ENCODE measurements at places on chromosomes 16 and 17.

GRCh38 chr16:9447195-9447551, 355.7 kb downstream of the HAPSTR1 start:
- no peak for DNase-seq

- no peak for DNase-seq
Measured at GRCh38 chr16:88363239-88363891, 19.4 kb upstream of the ZNF469 start.

- no peak for DNase-seq
Measured at GRCh38 chr17:42673885-42674754, 2.7 kb downstream of the PLEKHH3 start.

GRCh38 chr16:84548971-84549844, 44.7 kb upstream of the MEAK7 start:
- DNase-seq: no peak

GRCh38 chr17:40312893-40313667, 4.1 kb downstream of the RARA start:
- no peak for DNase-seq

DNA sequence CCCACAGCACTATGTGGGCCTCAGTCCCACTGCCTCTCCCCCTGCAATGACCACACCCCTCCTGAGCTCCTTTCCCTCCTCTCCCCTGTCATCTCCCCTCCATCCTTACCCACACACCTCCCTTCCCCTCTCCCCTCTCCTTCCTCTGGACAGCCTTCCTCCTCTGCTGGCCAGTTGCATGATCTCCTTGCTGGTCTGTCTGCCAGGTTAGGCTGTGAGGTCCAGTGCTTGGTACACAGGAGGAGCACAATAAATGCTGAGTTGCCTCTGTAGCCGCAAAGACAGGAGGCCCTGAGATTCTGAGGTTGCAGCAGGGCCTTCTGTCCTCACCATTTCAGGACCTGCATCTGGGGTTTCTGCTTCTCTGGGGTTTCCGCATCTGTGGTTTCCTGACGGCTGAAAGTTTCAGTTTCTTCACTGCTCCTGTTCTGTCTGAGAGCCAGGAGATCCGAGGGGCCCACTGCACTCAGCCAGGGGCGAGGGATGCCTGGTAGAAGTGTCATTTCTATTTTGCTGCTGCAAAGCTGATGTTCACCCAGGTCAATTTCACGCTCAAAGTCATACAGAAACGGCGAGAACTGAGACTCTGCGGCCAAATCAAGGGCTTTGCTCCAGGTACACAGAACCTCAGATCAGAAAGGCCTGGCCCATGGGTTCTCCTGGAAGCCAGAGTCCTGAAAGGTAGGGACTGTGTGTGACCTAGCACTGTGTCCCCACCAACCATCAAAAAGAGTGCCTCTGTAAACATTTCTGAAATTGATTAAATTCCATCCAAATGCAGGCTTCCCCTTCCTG, 4.6 kb upstream of the SLC12A3 start:
- no peak for DNase-seq

DNA sequence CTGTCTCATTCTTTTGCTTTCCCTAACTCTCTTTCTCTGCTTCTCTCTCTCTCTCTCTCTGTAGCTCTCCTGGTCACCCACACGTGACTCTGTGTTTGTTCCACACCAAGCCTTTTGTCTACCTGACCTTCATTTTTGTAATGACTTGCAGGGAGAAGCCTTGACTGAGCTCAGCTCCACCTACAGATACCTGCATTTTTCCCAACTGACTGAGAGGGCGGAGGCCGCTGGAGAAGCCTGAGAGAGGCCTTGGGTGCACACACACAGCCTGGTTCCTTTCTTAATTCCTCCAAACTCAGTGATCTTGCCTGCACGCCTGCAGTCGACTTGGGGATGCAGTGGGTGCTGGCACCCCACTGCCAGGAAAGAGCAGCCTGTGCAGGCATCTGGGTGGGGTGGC, 68.8 kb downstream of the LYRM1 start:
- DNase-seq: no peak

DNA sequence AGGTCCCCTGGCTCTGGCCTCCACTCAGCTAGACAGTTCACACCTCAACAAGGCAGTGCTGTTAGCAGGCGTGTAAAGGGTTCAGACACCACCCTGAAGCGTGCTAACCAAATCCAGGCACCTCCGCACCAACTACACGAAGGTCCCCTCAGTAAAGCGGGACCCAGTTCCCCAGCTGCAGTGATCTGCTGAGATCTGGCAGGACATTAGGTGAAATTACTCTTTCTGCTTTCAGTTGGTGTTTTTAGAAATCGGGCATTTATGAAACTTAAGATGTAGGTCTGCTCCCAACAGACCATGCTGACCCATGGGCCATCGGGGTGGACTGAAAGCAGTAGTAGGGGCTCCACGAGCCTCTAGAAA, 27.1 kb downstream of the FBXO31 start:
- no peak for DNase-seq

DNA sequence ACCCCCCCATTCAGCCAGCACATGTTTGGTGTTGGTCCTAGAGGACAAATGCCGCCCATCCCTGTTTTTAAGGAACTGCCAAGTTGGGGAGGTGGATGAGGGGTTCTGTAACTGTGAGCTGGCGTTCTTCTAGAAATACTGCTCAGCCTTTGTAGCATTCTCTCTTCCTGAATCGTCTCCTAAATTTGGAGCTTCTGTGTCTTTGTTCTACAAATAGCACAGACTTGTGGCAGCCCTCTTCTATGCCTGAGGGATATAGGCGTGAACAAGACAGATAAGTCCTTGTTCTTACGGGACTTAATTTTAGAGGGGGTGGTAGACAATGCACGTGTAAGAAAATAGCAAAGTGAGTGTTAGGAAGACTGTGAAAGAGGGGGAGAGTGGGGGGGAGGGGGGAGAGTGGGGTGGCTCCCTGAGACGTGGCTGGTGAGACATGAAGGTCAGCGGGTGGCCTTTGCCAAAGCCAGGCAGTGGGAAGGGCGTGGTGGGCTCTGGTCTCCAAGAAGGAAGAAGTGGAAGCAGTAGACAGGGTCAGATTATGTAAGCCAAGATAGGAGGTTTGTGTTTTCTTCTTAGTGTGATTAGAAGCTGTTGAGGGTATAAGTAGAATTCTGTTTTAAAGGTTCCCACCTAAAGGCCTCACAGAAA, 9.9 kb downstream of the MFSD11 start:
- no peak for DNase-seq

- no peak for DNase-seq
Measured at GRCh38 chr16:51359141-51359955, 208.3 kb upstream of the SALL1 start.

GRCh38 chr16:31709181-31709580, 164.4 kb upstream of the ZNF267 start:
- no peak for DNase-seq

- no peak for DNase-seq
Measured at GRCh38 chr16:81409016-81409556, 35.5 kb upstream of the CMIP start.

- DNase-seq: no peak
Measured at GRCh38 chr16:78619811-78620210, 520.4 kb downstream of the WWOX start.

DNA sequence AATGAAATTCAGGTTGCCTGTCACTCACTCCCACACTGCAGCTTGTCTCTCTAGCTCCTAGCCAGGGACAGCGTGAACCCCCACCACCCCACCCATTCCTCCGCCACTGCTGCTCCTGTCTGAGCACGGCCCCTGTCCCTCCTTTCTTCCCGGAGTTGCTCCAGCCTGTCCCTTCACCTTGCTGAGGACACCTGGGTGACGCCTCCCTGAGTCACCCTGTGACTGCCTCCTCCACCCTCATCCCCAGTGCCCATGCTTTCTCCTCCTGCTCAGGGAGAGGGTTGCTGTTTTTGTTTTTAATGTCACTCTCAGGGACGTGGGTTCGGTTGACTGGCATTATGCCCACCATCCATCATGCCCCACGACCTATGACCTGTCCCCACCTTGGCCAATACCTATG, 25.8 kb upstream of the NAT9 start:
- DNase-seq: no peak

DNA sequence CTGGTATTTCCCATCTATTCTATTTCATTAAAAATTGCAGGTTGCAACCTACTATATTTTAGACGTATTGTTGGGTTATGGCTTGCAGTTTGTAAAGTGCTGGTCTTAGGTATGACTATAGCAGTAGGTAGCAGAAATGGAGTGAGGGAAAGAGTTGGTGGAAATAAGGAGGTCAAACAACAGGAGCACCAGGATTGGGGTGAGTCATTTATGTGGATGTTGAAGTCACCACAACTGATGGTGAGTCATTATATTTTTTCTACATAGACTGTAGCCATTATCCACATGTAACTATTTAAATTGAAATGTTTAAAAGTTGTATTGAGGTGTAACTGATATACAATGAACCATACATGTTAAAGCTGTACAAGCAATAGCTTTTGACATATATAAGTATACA, 25.0 kb upstream of the HS3ST3A1 start:
- DNase-seq: no peak

- DNase-seq: no peak
Measured at GRCh38 chr16:82943371-82943770, 316.6 kb downstream of the CDH13 start.

DNA sequence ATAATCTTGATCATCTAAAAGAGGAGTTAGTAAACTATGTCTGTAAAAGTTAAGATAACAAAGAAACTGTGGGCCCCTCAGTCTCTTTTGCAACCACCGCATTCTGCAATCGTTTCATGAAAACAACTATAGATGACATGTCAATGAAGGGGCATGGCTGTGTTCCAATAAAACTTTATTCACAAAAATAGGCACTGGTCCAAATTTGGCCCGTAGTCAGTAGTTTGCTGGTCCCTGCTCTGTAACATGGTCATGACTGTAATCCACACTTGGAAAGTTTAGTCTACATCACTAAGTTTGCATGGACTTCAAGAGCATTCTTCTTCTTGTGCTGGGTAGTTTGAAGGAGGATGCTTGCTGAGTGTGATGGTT, 299.3 kb upstream of the PSMD7 start:
- DNase-seq: no peak

All from NCI-H510A treated with DMSO at 0.1 percent for 48 hours (cell line).